ENCODE measurements at places on chromosomes 12 and 14.

- DNase-seq = no peak
Observed at GRCh38 chr14:89870316-89870715, 84.2 kb downstream of the EFCAB11 start.

DNA sequence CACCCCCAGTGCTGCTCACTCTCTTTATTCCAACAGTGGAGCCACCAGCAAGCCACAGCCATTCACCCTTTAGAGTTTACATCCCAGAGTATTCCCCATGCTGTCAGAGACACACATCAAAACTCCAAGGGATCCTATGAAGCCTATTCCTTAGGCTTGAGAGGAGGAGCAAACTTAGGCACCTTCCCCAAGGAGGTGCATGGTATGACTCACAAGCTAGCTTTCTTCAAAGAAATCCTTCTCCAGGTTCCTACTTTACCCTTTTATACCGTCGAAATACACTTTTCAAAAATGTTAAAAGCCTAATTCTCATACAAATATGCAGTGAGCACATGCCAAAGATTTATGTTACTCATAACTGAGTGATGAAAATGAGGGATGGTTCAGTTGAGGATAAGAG, 175.4 kb downstream of the ETNK1 start:
- DNase-seq = no peak

GRCh38 chr14:97723819-97724218, 926.6 kb downstream of the VRK1 start:
- no peak for DNase-seq

DNA sequence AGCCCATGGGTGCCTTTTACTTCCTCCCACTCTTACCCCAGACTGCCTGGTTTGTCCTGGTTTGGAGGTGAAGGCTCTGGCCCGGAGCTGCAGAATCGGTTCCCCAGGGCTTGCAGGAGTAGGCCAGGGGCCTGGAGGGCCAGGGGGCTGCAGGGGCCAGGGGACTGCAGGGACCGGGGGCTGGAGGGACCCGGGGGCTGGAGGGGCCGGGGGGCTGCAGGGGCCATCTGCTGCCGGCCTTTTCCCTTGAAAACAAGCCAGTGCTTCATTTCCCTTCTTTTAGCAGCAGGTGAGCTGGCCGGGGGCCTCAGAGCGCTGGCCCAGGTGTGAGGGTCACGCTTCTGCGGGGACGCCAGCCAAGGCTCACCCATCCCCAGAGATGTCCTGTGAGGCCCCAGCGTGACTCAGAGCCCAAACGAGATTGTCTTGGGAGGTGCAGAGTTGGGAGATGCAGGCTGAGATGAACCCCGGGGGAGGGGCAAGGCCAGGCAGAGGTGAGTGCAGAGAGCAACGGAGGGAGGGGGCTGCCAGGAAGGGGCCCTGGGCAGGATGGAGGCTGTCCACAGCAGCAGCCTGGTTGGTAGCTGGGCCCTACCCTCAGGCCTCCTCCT, 154.9 kb downstream of the KIF26A start:
- no peak for DNase-seq

Data from cerebellum (tissue), 4 donors.